Dermis blood vessel endothelial cell (primary cell): ENCODE measurements at places on chromosomes 6 and 20. TPM values are rescaled to one million over a fixed set of nuclear protein-coding genes. Genes with fewer than 3 reads are reported as not detected.

RHAG gene
- not detected in 2 replicates for total RNA-seq

FNDC11 gene
- 1.2 and 2.4 TPM in 2 replicates for total RNA-seq

CBLN4 gene
- not detected in 2 replicates for total RNA-seq

IL17F gene
- not detected in 2 replicates for total RNA-seq

CNBD2 gene
- 2.8 and 5.3 TPM in 2 replicates for total RNA-seq
